NCI-H1105 treated with DMSO at 0.1 percent for 48 hours (cell line): ENCODE measurements at places on chromosomes 2 and 18.

- no peak for DNase-seq
Measured at GRCh38 chr18:78903436-78904178, 76.0 kb upstream of the SALL3 start.

DNA sequence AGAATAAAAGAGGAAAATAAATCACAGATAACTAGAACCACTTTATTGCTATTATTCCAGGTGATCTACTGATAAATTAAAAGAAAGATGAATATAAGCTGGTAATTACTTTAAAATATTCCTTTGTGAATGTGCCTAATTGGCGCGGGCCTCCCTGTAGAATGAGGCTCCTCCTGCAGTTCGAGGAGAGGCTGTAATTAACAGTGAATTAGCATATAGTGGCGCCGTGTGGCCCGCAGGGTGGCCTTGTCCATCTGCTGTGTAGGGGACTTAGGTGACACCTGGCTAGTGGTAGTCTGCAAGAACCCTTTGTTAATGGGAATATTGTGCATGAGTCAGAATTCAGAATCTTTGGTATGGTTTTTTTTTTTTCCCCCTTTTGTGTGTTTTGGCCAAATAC is 119.8 kb downstream of the AGAP1 start:
- DNase-seq: peak; percentile 82

DNA sequence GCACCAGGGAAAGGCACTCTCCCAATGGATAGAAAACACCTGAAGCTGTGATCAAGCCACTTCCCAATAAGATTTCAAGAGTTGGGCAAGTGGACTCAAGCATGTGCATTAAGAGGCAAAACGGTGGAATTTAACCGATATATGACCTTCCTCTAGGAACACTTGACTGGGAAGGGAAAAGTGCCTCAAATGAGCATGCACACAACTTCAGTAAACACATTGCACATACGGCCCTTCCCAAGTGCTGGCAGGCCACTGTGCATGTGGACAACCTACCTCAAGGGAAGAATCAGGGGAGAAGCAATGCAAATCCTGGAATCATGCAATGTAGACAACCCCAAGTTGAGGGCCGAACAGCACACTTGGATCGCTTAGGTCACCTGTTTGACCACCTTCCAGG is 23.9 kb upstream of the SH3RF3 start:
- DNase-seq: no peak

GRCh38 chr2:98387478-98387877 is 41.2 kb downstream of the CNGA3 start:
- no peak for DNase-seq

DNA sequence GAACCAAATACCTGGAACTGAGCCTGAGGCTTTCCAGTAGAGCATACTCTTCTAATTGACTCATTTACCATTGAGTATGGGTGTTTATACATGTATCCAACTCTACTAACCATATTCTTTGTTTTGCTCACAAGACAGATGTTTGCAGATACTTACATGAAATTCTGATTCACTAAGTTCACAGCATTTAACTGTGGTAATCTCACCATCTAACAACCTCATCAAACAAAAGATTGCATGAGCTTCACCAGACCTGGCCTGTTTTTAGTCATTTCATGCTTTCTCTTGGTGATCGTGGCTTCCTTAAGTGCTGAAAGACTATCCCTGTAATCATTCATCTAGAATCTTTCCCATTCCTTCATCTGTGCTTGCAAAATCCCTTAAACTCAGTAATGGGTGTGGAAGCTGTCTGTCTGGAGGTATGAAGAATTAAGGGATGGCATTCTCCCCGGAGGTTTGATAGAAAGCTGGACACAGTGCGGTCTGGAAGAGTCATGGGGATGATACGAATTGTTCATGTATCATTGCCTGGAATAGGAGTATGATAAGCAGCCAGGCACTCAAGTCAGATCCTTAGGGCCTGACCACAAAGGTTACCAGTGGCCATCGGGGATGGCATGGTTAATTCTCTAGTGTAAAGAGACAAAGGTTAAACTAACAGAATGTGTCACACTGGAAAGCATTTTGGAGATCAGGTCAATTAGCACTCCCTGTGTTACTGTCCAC is 42.0 kb upstream of the IL1R1 start:
- no peak for DNase-seq
